Astrocyte of the spinal cord (primary cell): ENCODE measurements at places on chromosomes 2 and 18.

DNA sequence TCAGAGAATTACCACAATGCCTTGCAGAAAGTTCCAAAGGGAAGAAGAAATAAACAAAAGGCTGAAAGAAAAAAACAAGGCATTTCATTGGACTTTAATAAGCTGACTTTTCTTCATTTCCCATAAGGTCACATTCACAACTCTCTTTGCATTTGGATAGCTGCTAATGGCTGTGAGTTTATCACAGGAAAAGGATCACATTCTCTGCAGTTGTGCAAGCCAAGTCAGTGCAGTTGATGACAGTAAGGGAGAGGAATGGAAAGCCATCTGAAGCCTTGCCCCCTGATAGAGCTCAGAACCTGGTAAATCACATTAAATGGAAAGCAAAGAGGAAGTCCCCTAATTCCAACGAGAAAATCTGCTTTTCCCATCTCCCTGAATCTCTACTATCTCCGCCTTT lies 950.6 kb downstream of the CNTNAP5 start:
- DNase-seq: no peak

DNA sequence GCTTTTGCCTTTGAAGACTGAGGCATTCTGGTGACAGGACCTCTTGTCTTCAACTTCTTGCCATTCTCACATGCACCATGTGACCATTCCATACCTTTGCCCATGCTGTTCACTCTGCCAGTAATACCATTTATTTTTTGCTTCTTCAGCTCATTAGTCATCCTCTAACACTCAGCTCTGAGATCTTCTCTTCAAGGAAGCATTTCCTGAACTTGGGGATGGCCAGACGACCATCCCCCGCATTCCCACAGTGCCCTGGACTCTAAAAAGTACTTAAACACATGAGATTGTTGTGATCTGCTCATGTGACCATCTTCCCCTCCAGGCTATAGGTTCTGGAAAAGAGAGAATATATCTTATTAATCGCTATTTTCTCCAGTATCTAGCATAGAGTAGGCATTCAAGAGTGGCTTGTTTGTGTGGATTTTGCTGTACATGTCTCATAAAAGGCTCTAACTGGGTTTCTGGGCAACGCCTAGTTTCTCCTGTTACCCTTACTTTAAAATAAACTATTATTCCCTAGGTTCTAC lies 33.9 kb downstream of the PAX3 start:
- no peak for DNase-seq

DNA sequence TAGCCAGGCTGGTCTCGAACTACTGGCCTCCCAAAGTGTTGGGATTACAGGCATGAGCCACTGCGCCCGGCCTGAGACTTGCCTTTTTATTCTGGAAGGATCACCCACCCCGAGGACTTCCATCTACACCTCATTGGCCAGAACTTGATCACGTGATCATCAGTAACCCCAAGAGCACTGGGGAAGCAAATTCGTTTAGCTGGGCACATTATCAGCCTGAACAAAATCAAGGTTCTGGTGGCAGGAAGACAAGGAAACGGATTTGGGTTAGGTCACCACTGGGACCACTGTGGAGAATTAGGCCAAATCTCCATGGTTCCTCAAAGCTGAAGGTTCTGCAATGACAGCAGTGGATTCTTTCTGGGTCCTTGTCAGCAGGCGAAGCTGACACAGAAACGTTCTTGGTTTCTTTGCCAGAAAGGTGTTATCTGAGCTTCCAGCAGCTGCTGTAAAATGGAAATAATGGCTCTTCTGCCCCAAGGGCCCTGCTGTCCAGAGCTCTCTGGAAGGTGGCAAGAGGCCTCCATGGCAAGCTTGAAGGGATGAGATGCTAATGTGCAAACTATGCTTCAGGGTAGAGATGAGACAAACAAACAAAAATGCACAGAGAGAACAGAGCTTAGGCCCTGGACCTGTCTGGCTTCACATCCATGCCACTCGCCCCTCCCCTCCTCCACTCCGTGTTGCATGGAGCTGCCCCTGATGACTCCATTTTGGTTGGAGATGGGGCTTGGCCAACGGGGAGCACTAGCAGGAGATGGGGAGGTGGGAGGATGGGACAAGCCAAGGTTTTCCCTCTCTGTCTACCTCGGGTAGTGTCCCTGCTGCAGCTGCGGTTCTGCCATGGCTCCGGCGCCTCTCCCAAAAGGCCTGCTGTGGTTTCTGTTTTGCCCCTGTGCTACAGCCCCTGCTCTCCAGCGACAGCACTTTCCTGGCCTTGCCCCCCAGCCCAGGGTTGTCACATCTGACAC lies 28.4 kb downstream of the TMEM177 start:
- no peak for DNase-seq

GRCh38 chr2:176582990-176583481 lies 313.8 kb downstream of the MTX2 start:
- peak; percentile 96 for DNase-seq

DNA sequence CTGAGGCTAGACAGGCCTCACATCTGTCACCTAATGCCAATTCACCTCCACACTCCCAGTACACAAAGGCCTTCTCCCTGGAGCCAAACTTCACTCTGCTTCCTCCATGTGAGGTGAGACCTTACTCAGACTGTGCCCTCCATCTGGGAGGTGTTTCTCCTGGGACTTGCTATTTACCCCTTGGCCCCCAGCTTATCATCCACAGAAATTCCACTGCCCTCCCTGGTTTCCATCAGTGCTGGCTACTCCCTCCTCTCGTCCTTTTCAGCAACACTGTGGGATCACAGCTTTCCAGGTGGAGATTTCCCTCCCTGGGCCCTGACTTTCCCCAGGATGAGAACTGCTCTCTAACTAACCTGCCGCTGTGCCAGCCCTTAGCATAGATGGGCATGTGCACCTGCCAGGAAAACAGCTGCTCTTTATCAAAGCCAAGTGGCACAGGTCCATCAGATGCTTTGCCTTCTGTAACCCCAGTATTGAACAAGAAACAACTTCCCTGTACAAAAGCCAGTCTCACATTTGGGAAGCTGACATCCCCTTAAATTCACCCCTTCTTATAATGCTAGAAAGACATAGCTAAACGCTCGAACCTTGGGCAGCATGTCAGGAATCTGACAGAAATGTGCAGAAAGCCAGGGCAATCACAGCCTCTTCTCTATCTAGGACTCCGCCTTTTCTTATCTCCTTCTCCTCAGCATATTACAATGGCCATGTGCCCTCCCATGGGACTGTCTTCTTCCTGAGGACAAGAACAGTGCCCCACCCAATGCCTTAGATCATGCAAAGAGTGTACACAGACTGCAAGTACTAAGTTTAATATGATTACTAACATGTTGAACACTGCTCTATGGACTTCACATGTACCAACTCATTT lies 535.5 kb upstream of the ID2 start:
- no peak for DNase-seq

- peak; percentile 38 for DNase-seq
Measured at GRCh38 chr18:43596105-43596712, 318.9 kb upstream of the SYT4 start.

DNA sequence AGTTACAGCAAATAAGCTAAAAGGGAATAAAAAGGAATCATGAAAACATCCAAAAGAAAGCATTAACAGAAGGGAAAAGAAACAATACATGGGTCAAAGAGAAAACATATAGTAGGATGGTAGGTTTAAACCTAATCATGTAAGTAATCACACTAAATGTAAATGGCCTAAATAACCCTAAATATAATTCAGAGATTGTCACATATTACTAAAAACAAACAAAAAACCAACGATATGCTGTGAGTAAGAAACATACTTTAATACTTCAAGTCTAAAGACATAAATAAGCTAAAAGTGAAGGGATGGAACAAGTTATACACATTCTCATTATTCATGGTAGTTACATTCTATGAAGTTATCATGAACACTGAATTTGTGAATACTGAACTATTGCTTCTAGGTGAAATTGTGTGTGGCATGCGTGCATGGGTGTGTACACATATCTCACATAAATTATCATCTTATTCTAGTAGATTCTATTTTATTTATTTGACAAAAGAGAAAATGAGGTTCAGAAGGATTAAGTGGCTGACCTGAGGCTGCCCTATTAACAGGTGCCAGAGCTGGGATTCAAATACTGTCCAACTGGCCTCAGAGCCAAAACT lies 170.9 kb downstream of the SEPTIN10 start:
- DNase-seq: no peak

- DNase-seq: no peak
Measured at GRCh38 chr2:162233197-162233596, 10.0 kb downstream of the FAP start.

DNA sequence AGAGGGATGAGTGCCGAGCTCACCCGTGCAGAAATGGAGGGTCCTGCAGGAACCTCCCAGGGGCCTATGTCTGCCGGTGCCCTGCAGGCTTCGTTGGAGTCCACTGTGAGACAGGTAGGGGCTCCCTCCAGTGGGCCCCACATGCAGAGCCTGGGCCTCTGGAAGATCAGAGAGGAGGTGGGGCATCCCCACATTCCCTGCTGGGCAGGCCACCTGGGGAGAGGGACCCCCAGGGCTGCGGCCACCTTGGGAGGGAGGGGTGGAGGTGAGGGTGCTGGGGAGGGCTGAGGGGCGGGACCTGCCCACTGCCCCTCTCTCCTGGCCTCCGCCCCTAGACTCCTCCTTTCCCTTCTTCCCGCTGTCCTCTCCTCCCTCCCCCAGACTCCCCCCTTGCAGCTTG lies 38.5 kb downstream of the MTERF4 start:
- DNase-seq: no peak

GRCh38 chr2:59314031-59314766 lies 1073.1 kb upstream of the FANCL start:
- DNase-seq: no peak

GRCh38 chr2:26179446-26179913 lies 6.6 kb downstream of the GAREM2 start:
- no peak for DNase-seq

- DNase-seq: no peak
Measured at GRCh38 chr2:35891528-35891927, 464.1 kb upstream of the CRIM1 start.

- DNase-seq: no peak
Measured at GRCh38 chr2:30798536-30798991, 8.7 kb downstream of the CAPN13 start.

GRCh38 chr2:218369330-218369729 lies 12.7 kb downstream of the CATIP start:
- DNase-seq: no peak

GRCh38 chr18:24974431-24974830 lies 377.5 kb downstream of the ZNF521 start:
- no peak for DNase-seq

- DNase-seq: peak; percentile 73
Measured at GRCh38 chr18:58611395-58612131, 17.3 kb downstream of the ALPK2 start.

- DNase-seq: no peak
Measured at GRCh38 chr2:136055929-136056688, 61.8 kb downstream of the CXCR4 start.
